ENCODE measurements at places on chromosomes 11 and 22.

DNA sequence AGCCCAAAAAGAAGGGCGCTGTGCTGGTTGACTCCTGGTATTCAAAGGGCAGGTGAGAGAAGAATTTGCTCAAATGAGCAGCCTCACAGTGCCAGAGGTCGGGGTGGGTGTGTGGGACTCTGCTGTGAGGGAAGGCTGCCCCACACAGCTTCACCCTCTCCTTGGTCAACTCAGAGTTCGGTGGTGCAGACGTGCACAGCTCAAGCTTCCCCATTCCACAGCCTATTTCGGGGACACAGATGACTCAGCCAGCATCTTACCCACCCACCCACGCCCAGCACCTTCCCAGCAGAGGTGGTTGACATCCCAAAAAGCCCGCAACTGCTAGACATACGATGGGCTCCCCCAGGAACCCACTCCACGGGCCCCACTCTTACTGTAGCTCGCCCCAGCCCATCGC is 46.5 kb upstream of the CCND1 start:
- DNase-seq: no peak

GRCh38 chr11:124736736-124737135 is 3.0 kb upstream of the NRGN start:
- DNase-seq: no peak

GRCh38 chr11:62409831-62410230 is 9.0 kb upstream of the SCGB1A1 start:
- no peak for DNase-seq

DNA sequence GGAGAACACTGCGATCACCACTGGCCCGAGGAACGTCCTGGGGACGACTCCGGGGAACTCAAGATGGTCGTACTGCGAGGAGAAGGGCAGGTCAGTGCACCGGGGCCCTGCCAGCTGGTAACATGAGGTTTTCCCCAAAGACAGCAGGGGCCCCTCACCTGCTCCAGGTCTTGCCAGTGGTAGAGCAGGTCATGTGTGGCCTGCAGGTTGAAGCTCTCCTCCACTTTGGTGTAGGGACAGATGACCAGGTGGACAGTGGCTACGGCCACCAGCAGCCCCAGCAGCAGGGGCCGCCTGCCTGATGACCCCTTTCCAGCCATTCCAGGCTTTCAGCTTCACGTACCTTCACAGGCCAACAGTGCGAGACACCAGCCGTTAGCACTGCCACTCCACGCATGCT is 4.8 kb downstream of the ALG12 start:
- DNase-seq: no peak

DNA sequence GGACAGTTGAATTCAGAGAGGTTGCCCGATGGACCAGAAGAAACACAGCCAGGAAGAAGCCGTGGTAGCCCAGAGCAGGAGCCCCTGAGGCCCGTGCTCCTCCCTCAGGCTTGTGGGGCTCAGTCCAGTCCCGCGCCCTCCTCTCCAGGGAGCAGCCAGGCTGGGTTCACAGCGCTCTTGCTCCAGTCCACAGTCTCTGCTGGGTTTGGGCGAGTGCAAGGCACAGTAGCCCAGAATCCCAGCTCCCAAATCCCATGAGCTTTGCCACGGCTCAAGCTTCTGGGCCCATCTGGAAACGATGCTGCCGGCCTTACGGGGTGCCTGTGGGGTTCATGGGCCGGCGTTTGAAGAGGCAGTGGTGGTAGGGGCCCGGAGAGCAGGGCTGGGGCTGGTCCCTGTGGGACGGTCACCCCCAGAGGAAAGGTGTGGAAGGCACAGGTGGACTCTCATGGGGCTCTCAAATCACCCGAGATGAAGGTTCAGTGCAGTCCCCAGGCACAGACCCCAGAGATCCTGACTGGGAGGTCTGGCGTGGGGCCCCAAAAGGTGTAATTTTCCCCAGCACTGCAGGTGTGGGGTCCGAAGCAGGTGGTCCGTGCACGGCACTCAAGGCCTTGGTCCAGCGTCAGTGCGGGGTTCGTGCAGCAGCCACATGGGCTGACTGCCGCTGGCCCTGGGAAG is 30.6 kb upstream of the ATXN10 start:
- no peak for DNase-seq

DNA sequence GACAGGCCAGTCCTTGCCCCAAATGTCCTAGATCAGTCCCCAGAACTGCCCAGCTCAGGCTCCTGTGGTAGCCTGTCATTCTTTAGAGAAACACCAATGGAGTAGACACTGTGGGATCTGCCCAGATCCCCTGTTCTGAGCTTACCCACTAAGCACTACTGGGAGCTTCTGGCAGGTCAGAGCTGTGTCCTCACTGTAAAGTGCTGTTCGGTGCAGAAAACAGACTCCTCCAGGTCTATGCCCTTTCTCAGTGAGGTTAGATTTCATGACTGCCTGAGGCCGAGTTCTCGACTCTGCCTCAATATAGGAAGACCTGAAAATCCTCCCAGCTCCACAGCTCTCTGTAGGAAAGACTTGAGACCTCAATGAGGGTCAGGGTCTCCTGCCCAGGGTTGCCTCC is 67.5 kb upstream of the IGLL5 start:
- no peak for DNase-seq

Data from activated T-cell treated with anti-CD3 and anti-CD28 coated beads for 1 hour (primary cell).